ENCODE measurements at places on chromosomes 13 and 19. TPM values are rescaled to one million over a fixed set of nuclear protein-coding genes. Genes with fewer than 3 reads are reported as not detected.

MCEMP1 gene
- total RNA-seq, result not detected

CABP5 gene
- total RNA-seq, result not detected

ZNF616 gene
- total RNA-seq, result 12.1 TPM

GGN gene
- 0.14 TPM for total RNA-seq

SULT2A1 gene
- total RNA-seq, result not detected

LAIR2 gene
- not detected for total RNA-seq

KIR2DL4 gene
- total RNA-seq, result not detected

CCDC8 gene
- total RNA-seq, result 34.7 TPM

NCR1 gene
- not detected for total RNA-seq

GRWD1 gene
- total RNA-seq, result 11.0 TPM

PTPRH gene
- total RNA-seq, result 5.5 TPM

ZNF625 gene
- total RNA-seq, result 12.5 TPM

KLK5 gene
- total RNA-seq, result not detected

MIR17HG gene
- total RNA-seq, result 3.8 TPM

TICAM1 gene
- total RNA-seq, result 1.4 TPM

CEACAM3 gene
- total RNA-seq, result not detected

MLNR gene
- total RNA-seq, result not detected

IGSF23 gene
- not detected for total RNA-seq

ZNF565 gene
- total RNA-seq, result 5.6 TPM

SMIM44 gene
- total RNA-seq, result not detected

KLF2 gene
- 1.00 TPM for total RNA-seq

POP4 gene
- 77.8 TPM for total RNA-seq

CRX gene
- total RNA-seq, result not detected

GAMT gene
- total RNA-seq, result 36.1 TPM

SLC5A5 gene
- not detected for total RNA-seq

GJB2 gene
- total RNA-seq, result 0.14 TPM

NPAS1 gene
- total RNA-seq, result 0.28 TPM

OR7C1 gene
- total RNA-seq, result not detected

RTBDN gene
- total RNA-seq, result not detected

RNF225 gene
- not detected for total RNA-seq

PLPP2 gene
- 14.4 TPM for total RNA-seq

ZNF574 gene
- 7.1 TPM for total RNA-seq

FOXA3 gene
- not detected for total RNA-seq

ELANE gene
- 0.85 TPM for total RNA-seq

CLEC17A gene
- total RNA-seq, result 0.28 TPM

LGI4 gene
- total RNA-seq, result 0.28 TPM

GNG8 gene
- total RNA-seq, result not detected

PRTN3 gene
- total RNA-seq, result not detected

SIGLECL1 gene
- not detected for total RNA-seq

AMER2 gene
- total RNA-seq, result not detected

ITM2B gene
- total RNA-seq, result 126 TPM

DZIP1 gene
- total RNA-seq, result 22.5 TPM

SH2D3A gene
- total RNA-seq, result 0.28 TPM

SIGLEC9 gene
- 0.09 TPM for total RNA-seq

SKA3 gene
- 2.3 TPM for total RNA-seq

RPL18 gene
- 2,327 TPM for total RNA-seq

B3GNT3 gene
- total RNA-seq, result not detected
